ENCODE measurements at places on chromosomes 4 and X.

DNA sequence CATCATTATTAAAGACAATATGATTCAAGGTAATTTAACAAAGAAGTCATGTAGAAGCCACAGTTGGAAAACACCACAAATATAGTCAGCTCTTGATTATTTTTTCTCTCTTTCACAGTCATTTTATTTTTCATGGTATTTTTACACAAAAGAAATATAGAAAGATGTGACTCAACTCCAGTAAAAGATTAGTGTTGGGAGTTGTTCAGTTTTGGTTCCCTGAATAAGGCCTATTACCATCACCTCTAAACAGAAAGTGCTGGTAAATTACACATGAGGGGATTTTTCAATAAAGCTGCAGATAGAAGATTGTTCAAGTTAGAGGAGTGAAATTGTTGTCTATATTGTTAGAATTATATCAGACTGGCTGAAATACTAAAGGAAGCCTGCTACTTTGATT is 107.0 kb downstream of the DDIT4L start:
- DNase-seq: no peak

DNA sequence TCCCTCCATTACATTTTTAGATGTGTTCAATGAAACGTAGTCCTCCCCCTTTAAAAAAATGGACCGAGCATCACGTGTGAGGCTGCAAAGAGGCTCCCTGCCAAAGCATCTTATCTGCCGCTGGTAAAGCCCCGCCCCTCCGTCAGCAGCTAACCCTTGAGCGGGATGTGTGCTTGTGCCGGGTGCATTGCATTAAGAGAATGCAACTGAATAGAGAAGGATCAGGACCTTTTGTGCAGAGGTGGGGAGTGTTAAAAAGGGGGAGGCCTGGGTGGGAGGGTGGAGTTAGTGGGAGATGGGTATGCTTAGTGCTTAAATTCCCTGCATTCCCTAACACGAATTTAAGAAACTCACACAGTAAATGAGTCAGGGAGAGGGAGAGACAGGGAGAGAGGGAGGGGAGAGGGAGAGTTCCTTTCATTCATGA is 66.0 kb downstream of the TBL1X start:
- DNase-seq: peak; percentile 67

DNA sequence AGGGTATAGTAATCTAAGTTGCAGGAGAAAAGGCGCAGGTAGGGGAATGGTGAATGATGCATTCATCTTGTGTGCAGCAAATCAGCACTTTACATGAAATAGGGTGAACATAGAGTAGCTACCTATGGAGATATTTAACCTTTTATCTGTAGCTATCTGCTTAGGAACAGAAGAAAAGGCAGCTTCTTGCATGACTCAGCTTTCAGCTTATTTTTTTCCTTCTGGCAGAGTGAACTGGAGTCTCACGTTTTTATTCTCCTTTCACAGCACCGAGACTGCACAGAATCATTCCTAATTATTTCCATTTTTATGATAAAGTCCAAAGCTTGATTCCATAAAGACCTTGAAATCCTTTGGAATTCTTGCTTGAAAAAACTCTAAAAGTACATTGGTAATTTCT is 4.8 kb upstream of the SCOC start:
- no peak for DNase-seq

DNA sequence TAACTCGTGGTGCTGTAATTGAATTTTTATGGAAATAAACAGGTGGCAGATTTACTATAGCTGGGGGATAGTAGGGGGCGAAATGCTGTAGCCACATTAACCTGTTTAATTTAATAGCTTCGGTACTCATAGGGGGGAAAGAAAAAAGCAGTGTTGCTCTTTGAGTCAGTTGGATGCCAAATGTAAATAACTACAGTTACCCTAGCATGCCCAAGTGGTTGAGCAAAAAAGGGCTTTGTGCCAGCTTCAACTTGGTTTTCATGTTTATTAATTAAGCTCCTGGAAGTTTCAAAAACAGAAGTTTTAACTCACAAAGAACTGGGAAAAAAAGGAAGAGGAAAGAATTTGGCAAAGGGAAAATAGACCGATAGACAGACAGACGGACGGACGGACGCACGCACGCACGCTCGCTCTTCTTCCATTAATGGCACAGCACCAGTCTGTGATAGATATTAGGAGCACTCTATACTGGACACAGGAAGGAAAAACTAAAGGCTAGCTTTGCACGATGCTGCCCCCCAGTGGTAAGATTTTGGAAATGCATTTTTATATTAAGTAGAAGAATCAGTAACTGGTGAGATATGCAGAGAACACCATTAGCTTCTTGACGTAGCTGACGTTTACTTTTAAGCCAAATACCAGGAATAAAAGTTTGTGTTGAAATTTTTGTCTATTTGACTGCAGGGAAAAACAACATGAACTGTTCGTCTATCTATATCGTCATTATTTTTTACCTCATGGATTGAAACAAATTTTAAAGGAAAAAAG is 151.8 kb downstream of the SLC7A11 start:
- DNase-seq: peak; percentile 31

GRCh38 chrX:18252644-18253359 is 32.1 kb upstream of the BEND2 start:
- no peak for DNase-seq
